ENCODE measurements at places on chromosomes 2 and 18. TPM values are rescaled to one million over a fixed set of nuclear protein-coding genes. Genes with fewer than 3 reads are reported as not detected.

DNA sequence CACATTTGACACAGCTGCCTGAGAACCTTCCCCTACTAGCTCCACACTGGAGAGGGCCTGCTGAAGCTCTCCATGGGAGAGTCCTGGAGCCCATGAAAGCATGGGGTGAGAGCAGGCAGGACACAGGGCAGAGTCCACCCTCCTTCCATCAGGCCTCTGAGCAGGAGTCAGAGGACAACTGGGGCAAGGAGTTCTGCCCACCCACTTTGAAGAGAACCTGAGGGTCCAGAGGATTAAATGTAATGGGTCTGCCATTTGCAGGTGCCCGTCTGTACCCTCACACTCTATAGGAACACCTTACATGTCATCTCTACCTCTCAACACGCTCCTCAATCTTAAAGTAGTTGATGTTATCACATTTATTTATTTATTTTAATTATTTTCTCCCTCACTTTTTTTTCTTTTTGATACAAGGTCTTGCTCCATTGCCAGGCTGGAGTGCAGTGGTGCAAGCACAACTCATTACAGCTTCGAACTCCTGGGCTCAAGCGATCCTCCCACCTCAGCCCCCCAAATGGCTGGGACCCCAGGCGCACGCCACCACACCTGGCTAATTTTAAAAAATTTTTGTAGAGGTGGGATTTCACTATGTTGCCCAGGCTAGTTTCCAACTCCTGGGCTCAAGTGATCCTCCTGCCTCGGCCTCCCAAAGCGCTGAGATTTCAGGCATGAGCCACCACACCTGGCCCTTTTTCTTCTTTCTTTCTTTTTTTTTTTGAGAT is 10.2 kb downstream of the ADRA2B start:
- no peak for DNase-seq
- H3K36me3 ChIP-seq, result no peaks in the 10 kb centered on the region
- no peaks in the 10 kb centered on the region for H3K4me1 ChIP-seq
- H3K4me3 ChIP-seq, result no peak overlapping the region
- no peaks in the 10 kb centered on the region for H3K27me3 ChIP-seq
- H3K27ac ChIP-seq, result no peak overlapping the region

Gene TTC39C
- total RNA-seq, result 18.4 TPM

Gene MDH1
- total RNA-seq, result 55.5 TPM

Gene M1AP
- 0.27 TPM for total RNA-seq

DNA sequence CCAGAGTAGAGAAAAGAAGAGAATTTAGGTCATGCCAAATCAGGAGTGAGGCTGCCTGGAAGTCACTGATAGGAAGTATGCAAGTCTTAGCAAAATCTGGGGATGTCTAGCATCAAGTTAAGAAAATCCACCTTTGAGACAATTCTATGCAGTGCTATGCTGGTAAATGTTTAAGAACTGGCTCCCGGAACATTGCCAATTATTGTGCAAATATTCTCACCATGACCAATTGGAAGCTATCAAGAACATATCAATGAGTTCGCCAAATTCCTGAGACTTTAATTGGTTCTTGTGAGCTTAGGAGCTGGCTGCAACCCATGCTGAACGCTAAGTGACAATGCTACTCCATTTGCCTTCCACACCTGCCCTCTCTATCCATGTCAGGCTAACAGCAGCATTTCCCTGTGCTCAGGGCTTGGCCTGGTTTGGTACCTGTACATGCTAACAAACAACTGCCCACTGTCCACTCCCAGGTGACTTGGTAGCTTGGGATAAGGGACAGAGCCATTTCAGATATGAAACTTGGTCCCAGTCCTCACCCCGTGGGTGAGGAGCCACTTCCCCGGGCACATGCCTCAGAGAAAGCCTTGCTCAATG is 172.9 kb upstream of the KLHL29 start:
- DNase-seq, result peak; percentile 25

DNA sequence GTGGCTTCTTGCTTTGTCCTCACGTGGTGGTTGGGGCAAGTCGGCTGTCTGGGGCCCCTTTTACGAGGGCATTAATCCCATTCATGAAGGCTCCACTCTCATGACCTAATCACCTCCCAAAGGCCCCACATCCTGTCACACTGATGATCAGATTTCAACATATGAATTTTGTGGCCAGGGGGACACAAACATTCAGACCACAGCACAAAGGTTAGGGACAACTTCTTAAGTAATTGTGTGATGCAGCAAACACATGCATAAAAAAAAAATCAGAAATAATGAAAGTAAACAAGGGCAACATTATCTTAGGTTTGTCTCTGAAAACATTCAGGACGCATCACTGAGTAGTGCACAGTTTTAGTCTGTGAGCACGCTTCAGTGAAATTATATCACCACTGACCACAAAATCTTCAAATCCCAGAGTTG is 54.2 kb upstream of the FRZB start:
- no peaks in the 10 kb centered on the region for H3K27me3 ChIP-seq
- no peak overlapping the region for H3K4me3 ChIP-seq
- no peak for DNase-seq
- H3K4me1 ChIP-seq, result no peaks in the 10 kb centered on the region

Gene ALPG
- total RNA-seq, result not detected

Gene CD226
- total RNA-seq, result 3.0 TPM
